Stimulated activated CD4-positive, alpha-beta T cell treated with anti-CD3 and anti-CD28 coated beads, Interleukin-4, amount 100 ng/mL, for 24 hours (primary cell): ENCODE measurements at places on chromosomes 5 and 9.

GRCh38 chr9:98500337-98500919, 208.3 kb downstream of the GABBR2 start:
- no peak for DNase-seq

DNA sequence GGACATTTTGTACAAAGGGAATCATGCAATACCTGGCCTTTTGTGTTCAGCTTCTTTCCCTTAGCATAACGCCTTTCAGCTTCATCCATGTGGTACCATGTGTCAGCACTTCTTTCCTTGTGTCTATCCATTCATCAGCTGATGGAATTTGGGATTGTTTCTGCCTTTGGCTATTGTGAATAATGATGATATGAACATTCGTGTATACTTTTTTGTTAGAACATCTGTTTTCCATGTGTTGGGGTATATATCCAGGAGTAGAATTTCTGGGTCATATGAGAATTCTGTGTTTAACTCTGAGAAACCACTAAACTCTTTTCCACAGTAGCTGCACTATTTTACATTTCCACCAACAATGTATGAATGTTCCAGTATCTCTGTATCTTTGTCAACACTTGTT, 14.8 kb upstream of the PRRC2B start:
- no peak for DNase-seq

- no peak for DNase-seq
Measured at GRCh38 chr9:124511891-124512805, 4.9 kb upstream of the NR5A1 start.

DNA sequence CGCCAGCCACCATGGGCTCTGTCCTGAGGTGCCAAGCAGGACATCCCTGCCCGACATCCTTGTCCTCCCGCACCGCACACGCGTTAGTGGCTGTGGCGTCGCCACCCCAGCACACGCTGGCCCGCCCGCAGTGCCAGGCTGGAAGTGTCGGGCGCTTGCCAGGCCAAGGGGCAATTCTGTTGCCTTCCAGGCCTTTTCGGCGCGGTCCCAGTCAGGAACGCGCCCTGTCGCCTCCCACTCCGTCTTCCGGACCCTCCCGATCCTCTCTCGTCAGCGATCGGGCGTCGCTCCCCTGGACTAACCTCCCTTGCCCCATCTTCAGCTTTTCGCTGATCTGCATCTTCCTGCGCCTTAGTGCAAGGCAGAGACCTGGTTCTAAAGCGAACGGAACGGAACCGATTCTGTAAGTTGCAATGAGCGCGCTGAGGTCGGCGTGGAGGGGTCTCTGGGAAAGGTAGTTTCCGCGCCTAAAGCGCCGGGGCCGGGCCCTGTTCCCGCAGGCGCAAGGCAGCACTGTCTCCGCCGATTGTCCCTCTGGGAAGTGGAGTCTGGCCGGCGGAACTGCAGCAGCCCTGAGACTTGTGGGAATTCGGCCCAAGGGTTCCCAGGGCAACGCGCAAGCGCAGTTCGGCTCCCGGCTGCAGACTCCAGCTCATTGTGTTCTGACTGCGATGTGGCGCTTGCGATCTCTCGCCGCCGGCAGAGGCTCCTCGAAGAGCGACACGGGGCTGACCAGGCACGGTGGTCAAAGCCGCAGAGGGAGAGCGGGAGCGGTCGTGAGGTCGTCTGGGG, at the start of gene ZNF454:
TSS of gene ZNF454 (plus strand) at position 630 of the 792 bp plus-strand sequence. CDS start 1,594 bp downstream, outside the sequence.
- DNase-seq: no peak

- peak; percentile 60 for DNase-seq
Measured at GRCh38 chr5:157143127-157143971, 684 bp upstream of the MED7 start.

DNA sequence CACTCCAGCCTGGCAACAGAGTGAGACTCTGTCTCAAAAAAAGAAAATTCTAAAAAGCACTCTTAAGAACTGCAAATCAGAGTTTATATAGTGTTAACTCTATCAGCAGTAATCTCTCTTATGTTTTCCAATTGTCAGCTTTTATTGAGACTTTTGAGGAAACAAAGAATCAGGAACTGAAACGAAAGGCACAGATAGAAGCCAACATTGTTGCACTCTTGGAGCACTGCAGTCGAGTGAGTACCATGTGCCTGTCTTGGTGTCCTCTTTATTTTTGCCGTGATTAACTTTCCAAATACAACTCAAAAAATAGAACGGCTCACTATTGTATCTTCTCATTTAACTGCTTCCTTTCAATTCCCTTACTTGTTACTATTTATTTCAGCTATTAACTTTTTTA, 41.7 kb upstream of the LRRC19 start:
- DNase-seq: no peak

DNA sequence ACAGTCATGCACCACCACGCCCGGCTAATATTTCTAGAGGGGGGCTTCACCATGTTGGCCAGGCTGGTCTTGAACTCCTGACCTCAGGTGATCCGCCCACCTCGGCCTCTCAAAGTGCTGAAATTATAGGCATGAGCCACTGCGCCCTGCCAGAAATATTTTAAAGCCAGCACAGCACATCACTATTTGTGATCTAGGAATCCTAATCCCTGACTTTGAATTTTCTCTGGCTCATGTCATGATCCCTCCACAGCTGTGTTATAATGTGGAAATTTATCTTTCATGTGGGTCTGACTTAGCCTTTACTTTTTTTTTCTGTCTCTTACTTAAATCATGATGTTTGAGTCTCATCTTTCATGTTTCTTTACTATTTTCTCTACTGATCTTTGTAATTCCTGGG, 18.7 kb upstream of the ITGA1 start:
- DNase-seq: no peak

DNA sequence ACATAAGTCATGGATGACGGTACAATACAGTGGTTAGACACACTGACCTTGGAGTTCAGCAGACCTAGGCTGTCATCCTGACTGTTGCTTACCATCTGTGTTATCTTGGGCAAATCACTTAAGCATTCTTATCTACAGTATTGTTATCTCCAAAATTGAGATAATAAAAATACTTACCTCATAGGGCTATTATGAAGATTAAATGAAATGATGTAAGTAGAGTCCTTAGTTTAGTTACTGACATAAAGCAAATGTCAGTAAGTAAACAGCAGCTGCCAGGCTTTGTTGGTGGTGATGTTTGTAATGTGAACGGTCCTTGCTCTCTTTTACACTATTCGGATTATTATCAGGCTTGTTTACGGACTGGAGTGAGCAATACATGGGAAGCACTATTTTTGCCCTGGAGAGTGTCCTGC, 107.3 kb upstream of the DPYSL3 start:
- DNase-seq: no peak

GRCh38 chr9:93035821-93036351, 22.6 kb upstream of the SUSD3 start:
- DNase-seq: no peak

GRCh38 chr9:128553728-128554127, 1.3 kb downstream of the SPTAN1 start:
- no peak for DNase-seq

- DNase-seq: no peak
Measured at GRCh38 chr5:173163219-173163618, 18.9 kb downstream of the BNIP1 start.

DNA sequence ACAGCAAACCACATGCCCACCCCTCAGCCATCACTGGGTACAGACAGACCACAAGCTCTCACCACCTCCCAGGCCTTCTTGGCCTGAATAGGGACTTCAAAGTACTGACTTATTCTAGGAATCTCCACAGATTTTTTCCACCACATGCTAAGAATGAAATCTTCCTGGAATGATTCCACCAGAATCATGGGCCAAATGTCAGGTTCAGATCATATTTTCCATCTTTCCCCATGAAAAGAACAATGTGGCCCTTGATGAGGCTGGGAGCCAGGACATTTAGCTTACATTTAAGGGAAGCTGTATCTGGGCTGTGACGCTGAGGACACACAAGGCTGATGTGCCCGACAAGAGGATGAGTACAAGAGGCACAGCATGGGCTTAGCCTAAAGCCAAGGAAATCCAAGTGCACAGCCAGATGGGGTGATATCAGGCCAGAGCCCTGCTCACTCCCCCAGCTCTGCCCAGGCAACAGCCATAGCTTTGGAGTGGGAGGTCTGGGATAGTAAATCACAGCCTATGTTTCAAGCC, 28.1 kb downstream of the ACSL6 start:
- DNase-seq: no peak

DNA sequence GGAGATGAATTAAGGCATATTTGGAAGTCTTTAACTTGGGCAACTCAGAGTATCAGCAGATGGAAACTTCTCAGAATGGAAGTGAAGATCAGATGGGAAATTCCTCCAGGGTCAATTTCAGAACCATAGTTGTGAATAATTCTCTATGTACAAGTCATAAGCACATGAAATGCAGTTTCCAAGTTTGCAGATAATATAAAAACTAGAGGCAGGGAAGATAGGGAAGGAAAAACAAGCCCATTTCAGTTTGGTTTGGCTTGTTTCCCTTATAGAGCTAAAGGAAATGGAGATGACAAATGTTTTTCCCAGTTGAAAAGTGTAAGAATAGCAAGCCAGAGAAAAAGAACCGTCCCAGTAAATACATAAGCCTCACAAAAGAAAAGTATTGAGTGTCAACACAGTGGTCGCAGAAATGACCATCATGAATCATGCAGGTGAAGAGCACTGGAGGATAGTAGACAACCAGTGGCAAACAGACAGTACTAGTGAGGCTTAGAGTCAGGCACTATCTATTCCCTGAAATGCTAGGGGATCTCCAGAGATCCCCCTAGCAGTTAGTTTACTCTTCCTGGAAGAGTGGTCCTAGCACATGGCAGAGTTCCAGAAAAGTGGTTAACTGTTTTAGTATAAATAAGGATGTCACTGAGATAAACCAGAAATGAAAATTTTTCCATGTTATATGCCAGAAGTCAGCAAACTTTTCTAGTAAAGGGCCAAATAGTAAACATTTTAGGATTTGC, 245.9 kb downstream of the SAXO1 start:
- no peak for DNase-seq

DNA sequence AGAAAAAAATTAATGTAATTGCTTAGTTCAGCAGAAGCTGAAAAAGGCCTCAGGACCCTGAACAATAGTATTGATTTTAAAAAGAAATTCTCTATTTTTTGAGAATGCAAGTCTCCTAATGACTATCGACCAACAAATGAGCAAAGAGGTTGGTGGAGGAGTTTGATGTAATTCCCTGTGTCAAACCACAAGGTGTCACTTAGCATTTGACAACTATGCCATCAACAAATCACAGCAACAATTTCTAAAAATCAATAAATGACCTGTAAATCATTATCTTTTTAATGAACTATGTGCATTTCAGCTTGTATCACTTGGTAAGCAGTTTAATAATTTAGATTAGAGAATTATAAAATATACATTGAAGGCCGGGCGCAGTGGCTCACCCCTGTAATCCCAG, 133.7 kb downstream of the PRELID2 start:
- no peak for DNase-seq

- no peak for DNase-seq
Measured at GRCh38 chr5:143396353-143396940, 7.0 kb downstream of the NR3C1 start.

DNA sequence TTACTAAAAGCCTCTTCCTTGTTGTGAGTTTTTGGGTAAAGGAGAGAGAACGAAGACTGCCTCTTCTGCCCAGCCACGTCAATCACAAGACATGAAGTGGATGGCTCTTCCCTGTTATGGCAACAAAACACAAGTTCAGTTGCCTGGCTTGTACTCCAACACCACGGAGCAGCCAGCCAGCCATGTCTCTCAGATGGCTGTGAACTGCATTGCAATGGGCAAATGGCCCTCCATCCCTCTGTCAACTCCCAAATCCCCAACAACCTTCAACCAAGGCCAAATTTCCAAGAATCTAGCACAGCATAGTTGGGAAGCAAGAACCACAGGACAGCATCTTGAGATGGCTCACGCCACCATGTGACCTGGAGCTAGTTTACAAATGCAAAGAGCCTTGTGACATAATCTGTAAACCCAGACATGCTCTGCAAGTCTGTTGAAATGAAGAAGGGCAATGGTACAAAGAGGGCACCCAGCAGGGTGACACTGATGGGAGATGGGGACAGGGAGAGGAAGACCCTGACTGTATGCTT, 53.9 kb downstream of the ZNF366 start:
- DNase-seq: no peak

GRCh38 chr5:38715696-38716095, 130.1 kb upstream of the OSMR start:
- no peak for DNase-seq

DNA sequence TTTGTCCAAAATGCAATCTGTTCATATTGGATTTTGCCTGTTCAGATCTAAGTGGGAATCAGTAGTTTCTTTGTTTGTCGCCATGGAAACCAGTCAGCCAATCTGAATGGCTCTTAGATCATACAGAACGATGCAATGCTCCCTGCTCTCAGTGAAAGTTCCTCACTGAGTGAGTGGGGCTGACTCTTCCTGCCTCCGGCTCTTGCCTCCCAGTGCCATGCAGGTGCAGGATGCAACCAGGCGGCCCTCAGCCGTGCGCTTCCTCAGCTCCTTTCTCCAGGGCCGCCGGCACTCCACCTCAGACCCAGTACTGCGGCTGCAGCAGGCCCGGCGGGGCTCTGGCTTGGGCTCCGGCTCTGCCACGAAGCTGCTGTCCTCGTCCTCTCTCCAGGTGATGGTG, at the start of gene PTPDC1:
TSS of gene PTPDC1 (plus strand) at position 151 of the 400 bp plus-strand sequence. CDS start at position 218, 67 bp downstream.
- DNase-seq: no peak

GRCh38 chr9:121619545-121620324, 31.7 kb upstream of the DAB2IP start:
- no peak for DNase-seq

DNA sequence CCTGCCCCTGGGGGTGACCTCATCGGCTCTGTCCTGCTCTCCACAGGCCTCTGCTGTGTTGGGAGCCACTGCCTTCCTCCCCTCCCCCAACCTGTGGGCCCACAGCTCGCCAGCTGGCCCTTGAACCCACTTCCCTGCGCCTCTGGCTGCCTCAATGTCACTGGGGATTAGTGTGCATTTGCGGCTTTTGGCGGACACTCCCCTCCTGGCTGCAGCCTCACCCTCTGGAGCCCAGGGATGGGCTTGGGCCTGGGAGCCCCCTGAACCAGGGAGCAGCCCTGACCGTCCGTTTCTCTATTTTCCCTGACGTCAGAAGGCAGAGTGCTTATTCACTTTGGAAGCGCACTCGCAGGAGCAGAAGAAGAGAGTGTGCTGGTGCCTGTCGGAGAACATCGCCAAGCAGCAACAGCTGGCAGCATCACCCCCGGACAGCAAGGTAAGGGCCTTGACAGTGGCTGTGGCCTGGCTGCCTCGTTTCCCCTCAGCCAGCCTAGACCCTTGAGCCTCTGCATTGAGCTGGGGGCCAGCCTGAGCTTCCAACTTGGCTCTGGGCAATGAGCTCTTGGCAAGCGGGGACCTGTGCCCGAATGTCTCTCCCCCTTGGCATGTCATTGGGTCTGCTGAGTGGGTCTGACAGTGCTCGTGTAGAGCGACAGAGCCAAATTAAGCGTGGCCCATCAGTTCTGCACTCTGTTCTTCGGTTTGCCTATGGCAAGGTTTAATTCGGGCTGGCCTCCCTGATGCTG, 73.1 kb downstream of the RGS3 start:
- no peak for DNase-seq

GRCh38 chr5:112795944-112796678, 58.4 kb downstream of the APC start:
- no peak for DNase-seq

- no peak for DNase-seq
Measured at GRCh38 chr5:139984816-139985215, 58.3 kb downstream of the NRG2 start.

- DNase-seq: no peak
Measured at GRCh38 chr9:114489928-114490327, 15.3 kb downstream of the WHRN start.

- DNase-seq: no peak
Measured at GRCh38 chr9:131960851-131961495, 118.7 kb downstream of the MED27 start.
